Renal pelvis (tissue), 12 donors: ENCODE measurements at places on chromosomes 11 and 22. TPM values are rescaled to one million over a fixed set of nuclear protein-coding genes. Genes with fewer than 3 reads are reported as not detected.

DNA sequence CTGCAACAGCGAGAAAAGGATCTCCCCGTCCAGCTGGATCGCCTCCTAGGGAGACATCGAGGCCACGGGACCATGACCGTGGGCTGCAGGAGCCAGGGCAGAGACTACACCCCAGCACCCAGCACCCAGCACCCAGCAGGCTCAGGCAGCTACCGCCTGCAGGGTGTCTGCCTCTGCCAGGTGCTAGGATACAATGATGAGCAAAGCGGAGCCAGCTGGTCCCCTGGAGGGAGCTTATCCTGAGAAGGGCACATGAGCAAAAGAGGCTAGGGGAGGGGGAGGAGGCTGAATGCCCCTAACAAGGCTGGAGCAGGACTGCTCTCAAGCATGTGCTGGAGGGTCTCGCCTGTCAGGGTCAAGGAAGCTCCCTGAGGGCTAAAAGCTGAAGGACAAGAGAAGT, 4.8 kb upstream of the CASTOR1 start:
- no peak for DNase-seq

Gene CYTH4
- polyA plus RNA-seq = 4.5 TPM

- DNase-seq = no peak
These were observed 5.4 kb upstream of the C11orf86 start for GRCh38 chr11:66969584-66970225.

DNA sequence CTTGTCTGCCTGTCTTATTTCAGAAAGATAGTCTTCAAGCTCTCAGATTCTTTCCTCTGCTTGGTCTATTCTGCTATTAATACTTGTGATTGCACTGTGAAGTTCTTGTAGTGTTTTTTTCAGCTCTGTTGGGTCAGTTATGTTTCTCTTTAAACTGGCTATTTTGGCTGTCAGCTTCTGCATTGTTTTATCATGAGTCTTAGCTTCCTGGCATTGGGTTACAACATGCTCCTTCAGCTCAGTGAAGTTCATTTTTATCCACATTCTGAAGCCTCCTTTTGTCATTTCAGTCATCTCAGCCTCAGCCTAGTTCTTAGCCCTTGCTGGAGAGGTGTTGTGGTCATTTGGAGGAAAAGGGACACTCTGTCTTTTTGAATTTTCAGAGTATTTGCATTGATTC, 15.5 kb upstream of the DEPDC7 start:
- no peak for DNase-seq

GRCh38 chr11:88317536-88317935, 20.0 kb downstream of the CTSC start:
- DNase-seq = no peak

DNA sequence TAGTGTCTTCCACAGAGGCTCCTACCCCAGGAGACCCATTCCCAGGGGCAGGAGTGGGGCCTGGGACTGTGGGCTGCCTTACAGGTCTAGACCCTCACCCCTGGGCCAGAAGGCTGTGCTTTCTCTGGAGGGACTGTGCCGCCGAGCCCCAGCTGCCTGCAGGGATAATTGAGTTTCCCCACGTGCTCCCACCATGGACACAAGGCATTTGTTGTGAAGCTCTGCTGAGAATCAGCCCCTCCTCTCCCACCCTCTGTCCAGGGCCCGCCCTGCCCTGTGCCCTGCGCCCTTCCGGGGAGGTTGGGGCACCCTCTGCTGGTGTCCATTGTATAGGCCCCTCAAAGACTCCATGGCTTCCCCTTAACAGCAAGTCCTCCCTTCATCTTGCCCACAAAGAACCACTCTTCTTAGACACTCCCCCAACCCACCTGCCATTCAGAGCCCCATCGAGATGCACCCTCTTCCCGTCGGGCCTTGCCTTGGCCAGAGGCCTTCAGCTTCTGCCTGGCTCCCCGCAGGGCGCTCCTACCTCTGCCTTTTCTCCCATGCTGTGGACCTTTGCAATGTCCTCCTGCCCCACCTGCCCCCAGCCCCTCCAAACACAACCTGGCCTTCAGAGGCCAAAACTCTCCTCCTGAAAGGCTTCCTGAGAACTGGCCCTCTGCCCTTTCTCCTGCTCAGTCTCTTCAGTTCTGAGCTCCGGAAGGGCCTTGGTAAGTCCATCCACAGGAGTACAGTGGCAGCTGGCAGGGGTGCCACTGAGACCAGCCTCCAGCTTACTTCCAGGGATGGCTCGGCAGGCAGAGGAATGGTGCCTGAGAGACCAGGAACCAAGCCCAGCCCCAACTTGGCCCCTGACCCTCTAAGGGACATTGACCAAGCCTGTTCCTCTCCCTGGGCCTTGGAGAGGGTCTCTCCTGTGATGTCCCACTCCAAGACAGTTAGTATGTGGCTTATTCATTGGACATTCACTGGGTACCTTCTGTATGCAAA, 22.4 kb downstream of the DUSP8 start:
- no peak for DNase-seq

- no peak for DNase-seq
These were observed 13.6 kb upstream of the CD3E start for GRCh38 chr11:118290923-118291322.

GRCh38 chr22:46104170-46104880, 46.0 kb upstream of the PPARA start:
- no peak for DNase-seq

Gene ADAMTS15
- 65.4 TPM for polyA plus RNA-seq

DNA sequence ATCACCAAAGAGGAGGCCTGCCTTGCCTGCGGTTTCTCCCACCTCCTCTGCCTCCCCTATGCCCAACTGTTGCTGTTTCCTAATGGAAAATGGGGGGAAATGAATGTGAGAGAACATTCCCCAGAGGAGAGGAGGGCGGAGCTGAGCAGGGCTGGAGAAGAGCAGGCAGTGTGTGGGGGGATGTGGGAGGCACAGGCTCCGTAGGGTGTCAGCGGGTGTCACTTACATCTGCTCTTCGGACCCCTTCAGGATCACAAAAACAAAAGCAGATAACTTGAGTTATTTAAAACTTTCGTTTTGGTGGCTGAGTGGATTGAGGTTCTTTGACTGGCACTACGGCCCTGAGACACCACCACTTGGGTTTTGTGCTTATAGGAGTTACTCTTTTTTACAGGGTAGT, 93.8 kb downstream of the CEP164 start:
- no peak for DNase-seq

Gene VSTM5
- polyA plus RNA-seq = 1.7 TPM

- DNase-seq = no peak
These were observed 148.3 kb upstream of the POU2AF2 start for GRCh38 chr11:111097191-111097590.

DNA sequence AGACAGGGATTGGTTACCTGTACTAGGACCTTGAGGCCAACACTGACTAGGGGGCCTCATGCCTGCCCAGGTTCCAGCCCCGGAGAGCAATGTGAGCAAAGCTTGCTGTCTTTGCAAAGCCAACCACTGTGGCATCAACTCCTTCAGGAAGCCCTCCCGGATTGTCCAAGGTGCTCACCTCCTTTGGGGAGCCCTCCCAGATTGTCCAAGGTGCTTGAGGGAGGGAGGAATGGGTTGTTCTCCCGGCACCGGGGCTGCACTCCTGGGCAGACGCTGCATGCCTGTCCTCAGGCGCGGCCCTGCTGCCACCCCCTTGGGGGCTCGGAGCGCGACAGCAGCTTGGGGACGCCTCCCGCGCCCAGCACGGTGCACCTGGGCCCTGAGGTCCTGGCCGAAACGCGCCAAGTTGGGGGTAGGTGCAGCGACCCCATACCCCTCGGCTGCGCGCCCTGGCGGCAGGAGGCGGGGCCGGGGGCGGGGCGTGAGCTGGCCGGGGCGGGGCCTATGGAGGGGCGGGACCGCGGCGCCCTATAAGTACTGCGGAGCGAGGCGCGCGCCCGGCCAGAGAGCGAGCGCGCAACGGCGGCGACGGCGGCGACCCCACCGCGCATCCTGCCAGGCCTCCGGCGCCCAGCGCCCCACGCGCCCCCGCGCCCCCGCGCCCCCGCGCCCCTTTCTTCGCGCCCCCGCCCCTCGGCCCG, at the start of gene CD81:
Gene CD81 (plus strand): TSS at position 560 of the 701 bp plus-strand sequence. CDS start 240 bp downstream, outside the sequence.
- DNase-seq = no peak

- no peak for DNase-seq
These were observed 28.9 kb upstream of the TMA7B start for GRCh38 chr22:39931251-39931650.

- no peak for DNase-seq
These were observed 438.0 kb downstream of the KCNA4 start for GRCh38 chr11:29578806-29579205.

DNA sequence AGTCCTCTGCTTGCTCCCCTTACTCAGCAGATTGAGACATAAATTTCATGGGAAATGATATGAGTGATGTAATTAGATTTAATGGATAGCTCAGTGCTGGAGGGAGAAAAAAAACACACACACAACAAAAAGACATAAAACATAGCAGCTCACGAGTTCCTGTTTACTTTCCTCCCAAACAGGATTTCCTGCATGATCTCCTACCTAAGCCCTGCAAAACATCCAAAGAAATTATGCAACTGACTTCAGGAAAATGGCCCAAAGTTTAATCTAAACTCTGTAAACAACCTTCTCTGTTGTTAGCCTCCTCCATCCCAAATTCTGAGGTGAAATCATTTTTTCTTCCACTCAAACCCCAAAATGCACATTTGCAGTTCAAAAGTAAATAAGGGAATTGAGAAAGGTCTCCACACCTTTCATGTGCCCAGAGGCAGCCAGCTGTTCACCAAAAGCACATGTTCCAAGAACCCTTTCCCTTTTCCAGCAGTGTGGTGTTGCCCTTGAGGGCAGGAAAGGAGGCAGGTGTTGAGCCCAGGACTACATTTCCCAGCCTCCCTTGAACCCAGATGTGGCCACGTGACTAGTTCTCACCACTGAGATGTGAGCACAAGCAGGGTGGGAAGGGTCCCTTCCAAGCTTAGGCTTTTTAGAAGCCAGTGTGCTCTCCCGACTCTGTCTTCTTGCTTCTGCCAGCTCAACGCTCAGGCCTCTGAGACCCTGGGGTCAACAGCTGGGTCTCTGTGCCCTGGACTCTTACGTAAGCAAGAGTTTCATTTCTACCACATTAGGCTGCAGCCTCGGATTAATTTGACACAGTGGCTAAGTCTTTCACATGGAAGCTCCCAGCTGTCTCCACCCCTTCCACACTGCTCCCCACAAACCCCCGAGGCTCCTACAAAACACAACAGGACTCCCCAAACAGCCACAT, 301.2 kb downstream of the CTTN start:
- DNase-seq = no peak

Gene PRR33
- not detected for polyA plus RNA-seq
